ENCODE measurements at places on chromosomes 4 and X.

DNA sequence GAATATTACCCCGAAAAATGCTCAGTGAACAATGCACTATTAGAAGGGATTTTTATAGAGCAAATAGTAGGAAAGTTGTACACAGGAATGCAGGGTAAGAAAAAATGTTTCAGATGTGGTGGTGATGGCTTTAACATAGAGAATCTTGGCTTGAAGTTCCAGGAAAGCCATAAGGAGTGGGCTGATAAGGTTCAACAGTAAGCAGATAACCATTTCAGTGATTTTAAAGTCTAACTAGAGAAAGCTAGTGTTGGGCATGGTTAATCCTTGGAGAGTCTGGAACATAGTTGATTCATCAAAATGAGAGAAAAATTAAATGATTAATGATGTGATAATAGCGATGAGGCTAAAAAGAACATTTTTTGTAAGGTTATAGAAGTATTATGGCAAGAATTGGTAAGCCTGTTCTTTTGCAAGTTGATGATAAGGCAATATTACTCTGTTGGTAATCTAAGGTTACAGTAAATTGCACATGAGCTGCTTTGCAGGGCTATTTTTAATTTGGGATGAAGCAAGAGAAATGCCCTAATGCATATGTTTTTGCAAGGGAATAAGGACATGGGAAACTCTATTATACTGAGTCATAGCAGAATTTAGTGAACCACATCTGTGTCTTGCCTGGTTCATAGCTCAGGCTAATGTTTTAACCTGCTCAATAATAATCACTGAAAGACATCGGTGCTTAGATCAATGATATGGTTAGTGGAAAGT is 44.3 kb downstream of the GALNTL6 start:
- no peak for DNase-seq

GRCh38 chrX:65677954-65678469 is 10.6 kb downstream of the MSN start:
- no peak for DNase-seq

- DNase-seq, result no peak
These were observed 312.2 kb downstream of the TMA16 start for GRCh38 chr4:163806653-163807052.

- no peak for DNase-seq
These were observed 182.3 kb downstream of the RPA4 start for GRCh38 chrX:97065973-97066372.

DNA sequence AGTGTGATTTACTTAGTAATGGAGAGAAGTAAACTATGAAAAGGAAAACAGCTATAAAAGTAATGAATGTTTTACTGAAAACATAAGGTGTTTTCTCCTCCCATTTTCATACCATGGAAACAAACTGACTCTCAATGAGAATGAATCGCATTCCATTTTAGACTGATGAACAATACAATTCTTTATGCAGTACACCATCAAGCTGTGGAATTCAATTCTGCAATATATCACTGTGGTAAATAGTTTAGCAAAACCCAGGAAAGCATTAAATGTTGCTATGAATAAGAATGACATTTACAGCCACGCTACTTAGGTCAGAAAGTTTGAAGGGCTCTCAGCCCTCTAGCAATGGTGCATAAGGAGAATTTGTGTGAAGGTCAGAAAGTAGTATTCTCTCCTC is 7.4 kb downstream of the DCAF8L2 start:
- DNase-seq, result no peak

DNA sequence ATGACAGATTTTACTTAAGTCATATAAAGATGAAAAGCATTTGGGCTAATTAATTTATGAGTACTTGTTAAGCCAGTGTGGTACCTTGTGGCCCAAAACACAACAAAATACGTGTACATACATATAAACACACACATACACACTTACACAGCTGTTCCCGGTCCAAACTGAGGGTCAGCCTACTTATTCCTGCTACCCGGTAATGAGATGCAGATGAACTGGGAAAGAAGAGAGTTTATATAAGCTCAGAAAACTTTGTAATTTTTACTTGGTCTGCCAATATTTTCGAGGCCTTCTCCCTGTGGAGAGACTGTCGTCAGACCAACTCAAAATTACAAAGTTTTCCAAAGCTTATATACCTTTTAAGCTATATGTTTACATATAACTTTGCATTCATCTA is 25.8 kb upstream of the PBDC1 start:
- DNase-seq, result no peak

DNA sequence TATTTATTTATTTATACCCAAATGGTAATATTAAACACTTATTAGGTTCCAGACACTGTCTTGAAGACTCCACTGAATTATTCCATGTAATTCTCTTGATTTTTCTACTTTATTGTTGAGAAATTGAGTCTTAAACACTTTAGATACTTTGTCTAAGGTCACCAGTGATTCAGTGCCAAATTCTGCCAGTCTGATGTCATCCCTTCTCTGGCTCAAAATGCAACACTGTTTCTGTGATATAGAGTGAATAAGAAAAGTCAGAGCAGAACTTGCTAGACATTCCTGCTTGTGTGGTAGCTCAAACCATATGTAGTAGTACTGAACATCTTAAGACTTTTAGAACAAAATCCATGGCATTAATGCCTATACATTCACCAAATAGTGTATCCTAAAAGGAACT is 164.3 kb downstream of the GABRB1 start:
- DNase-seq, result no peak

- peak; percentile 8 for DNase-seq
These were observed 91.6 kb downstream of the ANXA10 start for GRCh38 chr4:168183717-168184571.

- no peak for DNase-seq
These were observed 940.6 kb downstream of the PCDH19 start for GRCh38 chrX:99469439-99469838.

DNA sequence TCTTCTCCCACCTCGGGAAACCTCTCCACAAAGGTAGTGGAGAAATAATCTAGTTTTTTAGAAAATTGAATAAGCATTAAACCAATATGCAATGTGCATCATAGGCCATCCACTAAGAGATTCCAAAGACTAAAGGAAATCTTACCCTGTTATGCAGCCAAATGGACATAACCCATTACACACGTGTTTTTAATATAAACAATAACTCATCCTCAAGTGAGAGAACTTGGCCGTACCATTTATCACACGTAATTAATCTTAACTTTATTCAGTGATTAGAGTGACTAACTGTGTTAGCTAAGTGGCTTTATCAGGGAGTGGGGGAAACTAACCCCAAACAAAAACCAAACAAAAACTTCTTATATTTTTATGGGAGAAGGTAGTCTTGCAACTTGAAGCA is 57.8 kb downstream of the AFM start:
- no peak for DNase-seq

DNA sequence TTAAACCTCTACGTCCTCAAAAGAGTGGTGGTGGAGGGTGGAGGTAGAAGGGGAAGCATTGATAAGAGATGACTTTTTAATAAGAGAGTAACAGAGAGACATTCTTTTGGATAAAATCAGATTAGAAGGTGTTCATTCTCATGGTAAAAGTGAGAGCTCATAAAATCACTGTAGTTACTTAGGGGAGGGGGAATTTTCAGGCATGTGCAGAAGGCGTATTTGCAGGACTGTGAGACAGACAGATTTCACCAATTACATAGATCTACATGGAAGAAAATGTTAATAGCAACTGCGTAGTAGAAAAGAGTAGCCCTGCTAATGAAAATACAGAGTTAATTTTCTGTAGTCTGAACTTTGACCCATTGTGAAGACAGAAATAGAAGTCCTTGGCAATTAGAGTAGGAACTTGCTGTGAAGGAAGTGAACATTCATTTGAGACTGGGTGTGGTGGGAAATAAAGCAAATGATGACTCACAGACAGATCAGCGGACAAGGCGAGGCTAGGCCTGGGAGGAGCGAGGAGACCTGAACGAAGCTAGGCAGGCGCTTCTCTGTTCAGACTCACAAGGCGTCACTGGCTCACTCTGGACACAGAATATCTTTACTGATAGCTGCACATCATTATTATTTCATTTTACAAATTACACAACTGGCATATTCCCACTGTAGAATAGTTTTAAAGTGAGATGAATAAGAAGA is 57.2 kb upstream of the FAM9C start:
- no peak for DNase-seq

DNA sequence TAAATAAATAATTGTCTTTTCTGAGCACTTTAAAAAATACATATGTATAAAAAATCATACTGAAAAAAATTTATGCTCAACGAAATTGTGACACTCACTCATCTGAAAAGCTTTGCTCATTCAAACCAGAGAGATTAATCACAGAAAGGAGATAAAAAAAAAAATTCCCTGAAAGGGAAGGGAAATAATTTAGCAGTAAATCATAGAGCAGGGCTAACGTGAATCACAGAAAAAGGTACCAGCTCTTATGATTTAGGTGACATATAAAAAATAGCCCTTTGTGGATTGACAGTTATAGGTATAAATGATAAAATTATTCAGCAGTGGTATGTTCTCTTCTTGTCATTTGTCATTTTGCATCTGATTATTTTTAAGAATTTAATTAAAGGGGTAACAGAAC is 552.7 kb upstream of the TENM3 start:
- DNase-seq, result no peak

DNA sequence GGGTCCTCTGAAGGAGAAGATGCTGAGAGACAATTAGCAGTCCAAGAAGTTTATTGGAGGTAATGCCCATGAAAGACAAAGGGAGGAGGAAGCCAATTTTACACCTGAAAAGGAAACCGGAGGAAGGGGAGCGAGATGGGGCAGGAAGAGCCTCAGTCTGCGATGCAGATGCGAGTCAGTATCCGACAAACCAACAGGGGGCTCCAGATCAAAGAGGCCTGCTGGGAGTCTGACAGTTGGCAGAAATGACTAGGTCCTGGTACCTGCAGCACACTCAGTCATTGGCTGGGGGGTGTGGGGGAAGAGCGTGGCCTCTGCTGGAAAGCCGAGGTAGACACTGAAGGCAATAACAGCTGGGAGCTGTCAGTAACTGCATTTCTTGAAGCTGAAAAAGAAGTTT is 231.1 kb upstream of the CENPE start:
- DNase-seq, result peak; percentile 2

DNA sequence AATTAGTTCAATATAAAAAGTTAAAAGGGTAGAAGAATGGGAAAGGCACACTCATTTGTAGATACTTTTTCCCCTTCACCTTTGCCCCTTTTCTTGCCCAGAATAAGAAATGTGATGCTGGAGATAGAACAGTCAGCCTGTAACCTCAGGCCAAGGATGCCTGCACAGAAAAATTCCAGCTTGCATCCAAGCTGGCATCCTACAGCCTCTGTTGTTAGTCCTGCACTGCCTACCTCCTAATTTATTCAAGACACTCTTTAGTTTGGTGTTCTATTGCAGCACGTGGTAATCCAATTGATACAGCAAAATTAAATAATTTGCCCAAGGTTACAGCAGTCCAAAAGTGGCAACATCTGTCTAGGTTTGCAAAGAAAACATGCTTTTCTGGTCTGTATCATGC is 9.7 kb upstream of the USO1 start:
- no peak for DNase-seq

DNA sequence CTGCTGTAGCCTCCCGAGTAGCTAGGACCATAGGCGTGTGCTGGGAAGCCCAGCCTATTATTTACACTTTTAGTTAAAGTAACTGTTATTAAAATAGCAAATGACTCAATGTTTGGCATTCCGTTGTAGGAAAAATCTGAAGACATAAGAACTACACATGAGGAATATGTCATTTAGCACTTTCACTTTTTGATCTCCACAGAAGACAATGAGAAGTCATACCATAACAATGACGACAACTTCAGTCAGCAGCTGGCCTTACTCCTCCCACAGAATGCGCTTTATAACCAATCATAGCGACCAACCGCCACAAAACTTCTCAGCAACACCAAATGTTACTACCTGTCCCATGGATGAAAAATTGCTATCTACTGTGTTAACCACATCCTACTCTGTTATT is 6.7 kb downstream of the GPR34 start:
- DNase-seq, result no peak

- no peak for DNase-seq
These were observed 67.5 kb downstream of the TECRL start for GRCh38 chr4:64341711-64342110.

- no peak for DNase-seq
These were observed 45.1 kb upstream of the TMEM33 start for GRCh38 chr4:41890085-41890484.

DNA sequence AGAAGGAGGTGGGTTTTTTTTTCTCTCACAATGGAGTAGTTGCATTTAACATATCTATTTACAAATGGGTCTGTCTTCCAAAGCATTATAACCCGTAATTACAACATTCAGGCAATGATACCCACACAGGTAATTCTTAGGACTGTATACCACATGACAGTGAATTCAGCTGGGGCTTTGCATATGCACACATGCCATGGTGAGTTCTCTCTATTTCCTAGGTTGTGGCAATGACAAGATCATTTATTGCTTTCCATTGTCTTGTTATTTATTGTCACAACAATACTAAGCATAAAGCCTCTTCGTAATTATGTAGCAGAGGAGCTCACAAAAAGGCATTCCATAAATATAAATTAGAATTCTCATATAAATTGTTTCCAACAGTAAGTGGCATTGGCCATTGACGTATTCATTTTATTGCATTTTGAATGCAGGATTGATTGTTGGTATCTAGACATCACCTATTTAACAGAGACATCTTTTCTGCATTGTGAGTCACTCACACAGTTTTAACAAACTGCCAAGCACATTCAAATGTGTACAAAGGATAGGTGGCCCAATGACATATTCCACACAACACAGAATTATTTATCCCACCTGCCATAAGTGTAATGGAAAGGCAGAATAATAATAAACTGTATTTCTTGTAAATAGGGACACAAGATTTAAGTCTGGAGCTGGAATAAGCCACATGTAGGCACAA is 390.7 kb upstream of the GALNT7 start:
- DNase-seq, result no peak

DNA sequence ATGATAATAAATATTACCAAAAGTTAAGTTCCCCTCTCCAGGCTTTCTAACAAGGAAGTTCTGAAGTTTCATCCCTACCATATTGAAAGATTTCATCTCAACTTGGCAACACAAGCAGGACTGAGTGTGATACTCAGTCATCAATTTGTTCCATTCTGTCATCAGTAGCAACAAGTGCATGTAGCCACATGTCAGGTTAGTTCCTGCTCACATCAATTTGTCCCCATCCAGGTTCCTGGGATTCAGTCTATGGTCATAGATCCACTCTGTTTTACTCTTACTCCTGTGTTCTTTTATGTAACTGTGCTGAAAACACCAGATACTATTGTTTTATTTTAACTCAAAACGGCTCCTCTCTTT is 22.2 kb downstream of the SMPX start:
- no peak for DNase-seq
